Cerebellum (tissue), 4 donors: ENCODE measurements at places on chromosomes 16 and 17. TPM values are rescaled to one million over a fixed set of nuclear protein-coding genes. Genes with fewer than 3 reads are reported as not detected.

DNA sequence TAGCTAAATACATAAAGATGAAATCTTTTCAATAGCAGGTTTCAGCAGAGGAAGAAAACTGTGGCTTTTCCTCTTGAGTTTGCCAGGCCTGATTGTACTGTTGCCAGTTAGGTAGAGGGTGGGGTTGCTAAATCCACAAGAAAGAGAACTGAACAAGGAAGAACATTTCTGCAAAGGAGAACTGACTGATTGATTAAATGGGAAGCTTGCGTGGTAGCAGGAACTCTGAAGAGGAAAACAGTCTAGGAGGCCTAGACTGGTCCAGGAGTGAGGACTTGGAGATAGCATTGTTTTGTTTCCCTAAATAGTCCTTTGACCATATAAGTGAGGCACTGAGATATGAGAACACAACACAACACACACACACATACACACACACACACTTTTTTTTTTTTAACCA, 18.8 kb downstream of the LRRC36 start:
- no peak for DNase-seq

DLG4 gene
- 77.9 TPM for total RNA-seq

CACNG5 gene
- total RNA-seq = 14.7 TPM

NPIPB5 gene
- 363 TPM for total RNA-seq

TBC1D3E gene
- not detected for total RNA-seq

DNA sequence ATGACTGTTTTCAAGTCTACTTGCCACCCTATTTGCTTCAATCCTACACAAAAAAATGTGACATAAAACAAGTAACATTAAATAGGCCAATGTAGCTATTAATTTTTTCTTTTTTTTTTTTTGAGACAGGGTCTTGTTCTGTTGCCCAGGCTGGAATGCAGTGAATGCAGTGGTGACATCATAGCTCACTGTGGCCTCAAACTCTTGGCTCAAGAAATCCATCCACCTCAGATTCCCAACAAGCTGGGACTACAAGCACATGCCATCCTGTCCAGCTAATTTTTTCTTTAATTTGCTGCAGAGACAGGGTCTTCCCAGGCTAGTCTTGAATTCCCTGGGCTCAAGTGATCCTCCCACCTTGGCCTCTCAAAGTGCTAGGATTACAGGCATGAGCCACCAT, 29.4 kb downstream of the ANKFY1 start:
- no peak for DNase-seq

DNA sequence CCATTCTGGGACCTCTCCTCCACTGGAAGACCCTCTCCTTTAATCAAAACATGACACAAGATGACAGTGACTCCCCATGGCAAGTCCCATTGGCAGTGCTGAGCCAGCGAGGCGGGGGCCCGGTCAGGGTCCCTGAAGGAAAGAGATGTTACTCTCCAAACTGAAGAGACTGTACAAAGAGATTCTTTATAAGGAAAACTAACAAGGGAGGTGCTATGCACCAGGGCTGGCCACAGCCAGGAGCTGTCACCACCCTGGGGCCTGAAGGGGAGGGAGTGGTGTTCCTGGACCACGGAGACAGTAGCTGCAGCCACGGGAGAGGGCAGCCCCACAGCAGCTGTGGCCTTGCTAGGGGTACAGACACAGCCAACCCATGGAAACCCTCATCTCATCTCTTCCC, 123.1 kb downstream of the XYLT1 start:
- DNase-seq = no peak

SOST gene
- total RNA-seq = not detected

DNA sequence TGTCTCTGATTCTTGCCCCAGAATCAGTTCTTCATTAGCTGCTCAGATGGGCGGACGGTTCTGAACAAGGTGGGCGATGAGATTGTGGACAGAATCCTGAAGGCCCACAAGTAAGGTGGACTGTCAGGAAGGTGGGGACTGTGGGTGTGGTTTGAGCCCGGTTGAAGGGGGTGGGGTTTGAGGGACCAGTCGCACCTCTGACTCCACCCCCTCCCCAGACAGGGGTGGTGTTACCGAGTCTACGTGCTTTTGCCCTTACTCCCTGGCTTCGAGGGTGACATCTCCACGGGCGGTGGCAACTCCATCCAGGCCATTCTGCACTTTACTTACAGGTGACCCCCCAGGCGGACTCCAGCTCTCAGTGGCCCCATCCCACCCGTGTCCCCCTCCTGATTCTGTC, 11.3 kb downstream of the PLD2 start:
- no peak for DNase-seq

GRCh38 chr16:57620335-57621231, 7.8 kb upstream of the ADGRG1 start:
- no peak for DNase-seq

NPIPB6 gene
- total RNA-seq = 3.0 TPM

DNA sequence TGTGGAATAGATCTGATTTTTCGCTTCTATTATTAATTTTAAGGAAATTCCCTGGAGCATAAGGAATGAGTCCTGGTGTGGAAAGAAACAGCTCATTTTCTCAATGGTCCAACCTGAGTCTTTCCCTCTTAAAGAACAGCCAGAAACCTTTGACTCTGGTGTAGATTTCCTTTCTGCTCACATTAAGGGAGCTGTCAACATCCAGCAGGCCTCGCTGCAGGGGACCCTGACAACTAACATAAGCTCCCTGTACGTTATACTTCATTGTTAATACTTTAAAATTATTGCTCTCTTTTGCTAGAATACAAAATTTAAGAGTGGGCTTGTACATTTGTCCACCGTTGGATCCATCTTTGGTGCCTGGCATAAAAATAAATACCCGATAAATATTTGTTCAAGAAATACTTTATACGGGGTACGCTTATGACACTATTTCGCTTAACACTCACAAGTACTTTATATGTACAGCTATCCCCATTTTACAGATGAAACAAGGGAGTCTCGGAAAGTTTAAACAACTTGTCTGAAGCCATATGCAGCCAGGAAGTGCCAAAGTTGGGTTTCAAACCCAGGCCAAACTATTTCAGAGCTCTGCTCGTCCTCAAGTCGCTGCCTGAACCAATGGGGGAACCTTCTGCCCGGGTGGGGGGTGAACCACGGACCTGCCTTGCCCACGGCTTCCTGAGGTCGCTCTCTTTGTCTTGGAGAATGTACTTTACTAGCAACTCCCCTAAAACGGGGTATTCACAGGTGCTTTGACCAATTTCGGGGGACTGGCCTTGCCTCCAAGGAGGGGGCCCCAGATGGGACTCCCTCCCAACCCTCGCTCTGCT, 611 bp downstream of the SMARCE1 start:
- DNase-seq = no peak

PNMT gene
- 1.5 TPM for total RNA-seq

TP53TG3F gene
- not detected for total RNA-seq

- DNase-seq = no peak
Measured at GRCh38 chr16:58481931-58482330, 18.0 kb upstream of the NDRG4 start.

DNA sequence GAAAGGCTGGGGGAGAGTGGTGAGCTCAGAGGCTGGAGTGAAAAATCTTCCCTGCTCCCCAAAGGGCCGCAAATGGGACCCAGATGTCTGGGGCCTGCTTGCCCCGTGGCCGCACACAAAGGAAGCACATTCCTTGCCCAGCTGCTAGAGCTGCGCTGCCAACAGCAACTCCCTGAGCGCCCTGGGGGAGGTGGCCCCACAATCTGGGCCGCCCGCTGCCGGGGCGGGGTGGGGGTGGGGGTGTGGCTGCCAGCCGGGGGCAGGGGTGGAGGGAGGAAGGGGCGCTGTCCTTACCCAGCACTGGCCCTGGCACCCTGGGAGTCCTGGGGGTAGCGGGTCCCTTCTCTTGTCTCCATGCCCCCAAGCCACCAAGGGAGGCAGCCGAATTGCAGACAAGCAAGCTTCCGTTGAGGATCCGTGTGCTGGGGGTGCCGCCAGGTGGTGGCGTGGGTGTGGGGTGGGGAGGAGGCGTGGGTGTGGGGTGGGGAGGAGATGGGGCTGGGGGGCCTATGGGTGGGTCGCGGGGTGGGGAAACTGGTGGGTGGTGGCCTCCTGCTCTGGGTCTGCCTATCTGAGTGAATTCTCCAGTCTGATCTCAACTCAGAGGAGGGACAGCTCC, 48.4 kb upstream of the PABPN1L start:
- no peak for DNase-seq

GRCh38 chr17:32792207-32792606, 84.7 kb downstream of the MYO1D start:
- DNase-seq = no peak

GRCh38 chr16:68645494-68646388, 631 bp downstream of the CDH3 start:
- no peak for DNase-seq

DNA sequence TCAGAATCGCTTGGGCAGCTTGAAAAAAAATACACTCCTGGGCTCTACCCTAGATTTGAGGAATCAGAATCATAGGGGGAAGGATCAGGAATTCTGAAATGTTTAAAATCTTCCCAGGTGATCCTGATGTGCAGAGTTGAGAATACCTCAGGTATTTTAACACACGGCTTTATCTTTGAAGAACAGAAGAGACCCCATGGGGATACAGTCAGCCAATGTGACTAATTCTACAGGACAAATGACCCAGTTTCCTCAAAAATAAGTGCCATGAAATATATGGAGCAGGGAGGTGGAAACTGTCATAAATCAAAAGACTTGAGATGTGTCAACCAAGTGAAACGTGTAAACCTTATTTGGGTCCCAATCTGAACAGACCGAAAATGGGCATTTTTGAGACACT, 52.7 kb downstream of the CCDC42 start:
- DNase-seq = no peak

DNA sequence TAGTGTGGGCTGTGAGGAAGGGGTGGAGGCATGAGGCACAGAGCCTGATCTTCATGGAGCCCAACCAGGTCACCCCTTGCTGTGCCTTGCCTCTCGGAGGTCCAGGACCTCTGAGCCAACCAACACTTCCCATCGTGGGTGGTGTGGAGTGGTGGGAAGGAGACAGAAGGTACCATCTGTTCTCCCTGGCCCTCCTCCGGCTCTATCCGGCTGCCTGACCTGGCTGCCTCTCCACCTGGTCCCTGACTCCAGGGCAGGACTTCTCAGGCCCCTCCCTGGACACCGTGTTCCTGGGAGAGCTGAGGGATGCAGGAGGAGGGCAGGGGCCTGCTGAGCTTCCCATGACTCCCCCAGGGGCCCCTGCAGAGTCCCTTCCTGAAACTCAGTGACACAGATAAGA, 3.9 kb downstream of the PDK2 start:
- DNase-seq = peak; percentile 89

MSL1 gene
- 84.8 TPM for total RNA-seq

GRCh38 chr17:16593356-16594102, 24.5 kb upstream of the ZNF287 start:
- DNase-seq = no peak

- peak; percentile 74 for DNase-seq
Measured at GRCh38 chr17:30104575-30105339, 11.9 kb upstream of the NSRP1 start.

DNA sequence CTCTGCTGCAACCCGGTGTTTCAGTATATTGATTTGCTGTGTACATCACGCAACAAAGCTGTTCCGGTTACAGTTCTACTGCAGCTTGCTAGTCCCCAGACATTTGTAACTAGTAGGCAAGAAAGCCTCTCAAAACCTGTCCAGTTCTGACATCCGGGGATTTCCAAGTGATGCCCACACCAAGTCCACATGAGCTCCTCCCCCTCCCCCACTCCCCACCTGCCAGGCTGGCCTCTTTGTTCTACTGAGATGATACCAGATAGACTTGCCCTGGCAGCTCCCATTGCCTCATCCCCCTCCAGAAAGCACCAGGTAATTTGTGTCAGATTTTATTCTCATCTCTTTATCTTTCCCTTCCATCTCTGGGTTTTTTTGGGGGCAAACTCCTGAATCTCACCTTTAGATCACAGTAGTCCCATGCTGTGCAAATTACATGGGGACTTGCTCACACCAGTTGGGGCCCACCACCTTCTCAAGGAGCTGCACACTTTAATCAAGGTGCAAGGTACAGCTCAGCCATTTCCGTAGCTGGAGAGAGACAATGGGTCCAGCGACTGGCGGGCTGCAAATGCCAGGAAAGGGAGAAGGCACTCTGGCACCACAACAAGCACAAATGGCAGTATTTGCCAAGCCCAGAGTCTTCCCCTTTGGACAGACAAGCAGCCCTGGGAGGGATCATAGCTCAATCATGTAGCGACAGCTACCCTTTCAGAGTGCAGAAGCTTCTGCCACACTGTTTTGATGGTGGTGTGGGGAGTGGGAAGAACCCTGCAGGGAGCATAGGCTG, 183.1 kb downstream of the CYLD start:
- no peak for DNase-seq

PGAP6 gene
- 17.5 TPM for total RNA-seq

DNA sequence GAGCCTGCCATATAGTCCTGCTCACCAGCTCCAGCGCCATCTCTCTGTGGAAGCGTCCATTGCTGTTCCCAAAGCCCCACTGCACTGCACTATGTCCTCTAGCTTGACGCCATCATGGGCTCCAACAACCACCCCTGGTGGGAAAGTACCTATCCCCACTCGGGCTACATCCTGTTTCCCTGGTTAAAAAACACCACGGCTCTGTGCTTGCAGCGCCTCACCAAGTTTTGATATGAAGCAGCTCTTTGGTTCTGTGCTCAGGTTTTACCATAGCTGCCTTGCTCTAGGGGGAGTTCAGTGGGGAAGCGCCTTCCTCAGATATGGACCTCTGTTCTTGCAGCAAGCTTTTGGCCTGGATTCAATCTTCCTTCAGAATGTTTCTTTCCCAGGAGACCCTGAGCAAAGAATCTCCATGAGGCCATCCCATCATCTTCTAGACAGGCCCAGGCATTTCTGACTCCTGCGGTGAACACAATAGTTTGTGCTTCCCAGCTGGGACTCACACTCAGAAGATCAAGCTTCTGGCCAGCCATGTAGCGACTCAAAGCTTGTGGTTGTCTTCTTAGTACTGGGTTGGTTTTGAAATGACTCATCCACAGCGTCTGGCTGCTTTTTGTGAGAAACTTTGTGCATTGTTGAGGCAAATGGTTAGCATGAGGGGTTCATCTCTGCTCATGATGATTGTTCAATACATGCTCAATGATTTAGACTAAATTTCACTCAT, 39.5 kb downstream of the DYNLRB2 start:
- no peak for DNase-seq

DNA sequence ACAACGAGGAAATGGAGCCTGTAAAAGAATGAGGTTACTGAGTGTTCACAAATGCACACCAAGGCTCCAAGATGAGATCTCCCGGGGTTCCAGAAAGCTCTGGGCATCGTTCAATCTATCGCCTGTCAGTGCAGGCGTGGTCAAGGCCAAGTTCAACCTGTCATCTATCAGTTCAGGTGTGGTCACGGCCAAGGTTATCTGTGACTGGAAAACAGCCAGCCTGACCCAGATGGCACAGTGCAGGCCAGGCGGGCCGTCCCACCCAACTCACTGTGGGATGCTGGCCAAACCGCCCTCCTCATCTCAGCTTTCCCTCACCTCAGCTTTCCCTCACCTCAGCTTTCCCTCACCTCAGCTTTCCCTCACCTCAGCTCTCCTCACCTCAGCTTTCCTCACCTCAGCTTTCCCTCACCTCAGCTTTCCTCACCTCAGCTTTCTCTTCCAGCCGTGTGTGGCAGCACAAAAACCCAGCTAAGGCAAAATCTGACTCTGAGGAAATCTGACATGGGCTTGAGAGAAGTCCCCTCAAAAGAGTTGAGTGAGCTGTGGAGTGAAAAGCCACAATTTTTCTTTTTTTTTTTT, 2.4 kb downstream of the CHMP1A start:
- DNase-seq = no peak

LHX1 gene
- 38.7 TPM for total RNA-seq

EME1 gene
- total RNA-seq = 4.7 TPM
